ENCODE measurements at places on chromosomes 5 and 9.

- DNase-seq: no peak
Observed at GRCh38 chr5:150765011-150765798, 6.4 kb upstream of the DCTN4 start.

DNA sequence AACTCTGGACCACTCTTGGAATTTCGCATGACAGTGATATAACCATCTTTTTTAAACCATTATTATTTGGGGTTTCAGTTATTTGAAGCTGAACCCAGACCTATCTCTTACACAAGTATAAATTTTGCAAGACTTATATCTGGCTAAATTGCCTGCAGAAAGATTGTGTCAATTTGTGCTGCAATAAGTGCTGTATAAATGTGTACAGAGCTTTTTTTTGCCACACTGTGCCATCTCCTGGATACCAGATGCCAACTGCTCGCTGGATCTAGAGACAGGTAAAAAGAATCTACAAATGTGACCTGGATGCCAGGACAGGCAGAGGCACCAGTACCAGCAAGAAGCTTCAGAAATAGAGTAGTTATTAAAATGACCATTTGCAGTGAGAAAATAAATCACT, 25.9 kb upstream of the TTC39B start:
- no peak for DNase-seq

DNA sequence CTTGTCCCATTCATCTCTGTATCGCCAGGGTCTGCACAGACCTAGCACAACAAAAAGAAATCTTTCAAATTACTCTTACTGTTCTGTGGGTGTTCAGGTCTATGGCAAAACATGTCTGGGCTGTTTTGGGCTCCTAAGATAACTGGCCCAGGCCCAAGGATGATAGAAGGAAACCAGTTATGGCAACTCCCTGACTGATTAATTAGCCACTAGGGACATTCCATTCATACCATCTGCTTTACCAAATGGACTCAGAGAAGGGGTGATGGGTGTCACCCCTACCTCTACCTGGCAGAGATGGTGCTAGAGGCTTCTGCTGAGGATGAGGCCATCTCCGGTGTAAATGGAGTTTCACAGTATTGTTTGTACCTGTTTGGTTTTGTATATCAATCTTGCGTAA, 1.9 kb downstream of the SLC31A2 start:
- DNase-seq: no peak

DNA sequence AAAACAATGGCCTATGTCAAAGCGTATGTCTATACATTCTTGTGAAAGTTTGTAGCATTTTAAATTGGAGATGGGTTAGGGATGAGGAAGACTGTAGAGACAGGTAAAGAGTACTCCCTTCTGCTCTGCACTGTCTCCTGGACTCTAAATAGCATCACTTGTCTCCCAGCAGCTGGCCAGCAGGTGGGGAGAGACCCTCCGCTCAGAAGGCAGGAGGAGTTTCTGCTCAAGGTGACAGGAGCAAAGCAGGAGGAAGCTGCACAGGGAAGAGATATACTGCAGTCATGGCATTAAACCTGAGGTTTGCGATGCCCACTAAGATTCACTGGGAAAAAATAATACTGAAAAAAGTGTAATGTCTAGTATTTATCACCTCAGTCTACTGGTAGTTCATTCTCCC, 10.7 kb upstream of the ASTN2 start:
- no peak for DNase-seq

GRCh38 chr9:113461285-113461684, 2.2 kb upstream of the RGS3 start:
- no peak for DNase-seq

GRCh38 chr5:137303509-137303908, 195.6 kb downstream of the SPOCK1 start:
- DNase-seq: no peak

DNA sequence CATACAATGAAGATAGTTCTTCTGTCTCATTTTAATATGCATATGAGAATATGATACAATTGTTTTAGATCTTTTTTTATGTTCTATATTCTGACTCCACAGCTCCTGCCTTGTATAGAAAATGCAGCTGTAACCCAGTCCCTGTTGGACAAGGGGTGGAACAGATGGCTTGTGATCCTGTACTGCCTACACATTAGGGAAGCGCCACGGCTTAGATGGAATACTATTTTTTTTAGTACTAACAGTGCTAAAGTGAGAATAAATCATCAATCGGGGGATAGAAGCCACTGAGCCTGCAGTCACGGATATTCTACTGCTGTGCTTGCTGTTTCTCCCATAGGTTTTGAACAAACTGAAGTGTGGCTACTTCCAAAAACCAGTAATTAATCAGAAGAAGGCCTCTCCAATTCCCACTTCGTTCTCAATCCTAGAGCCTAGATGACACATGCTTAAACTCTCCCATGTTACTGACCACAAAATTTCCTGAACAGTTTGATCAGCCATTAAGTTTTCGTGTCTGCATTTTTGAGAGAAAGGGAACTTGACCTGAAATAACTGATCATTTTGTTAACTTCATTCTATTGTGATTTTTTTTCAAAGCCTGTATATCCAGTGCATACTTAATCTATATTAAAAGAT, 150.3 kb downstream of the CDH18 start:
- DNase-seq: no peak

DNA sequence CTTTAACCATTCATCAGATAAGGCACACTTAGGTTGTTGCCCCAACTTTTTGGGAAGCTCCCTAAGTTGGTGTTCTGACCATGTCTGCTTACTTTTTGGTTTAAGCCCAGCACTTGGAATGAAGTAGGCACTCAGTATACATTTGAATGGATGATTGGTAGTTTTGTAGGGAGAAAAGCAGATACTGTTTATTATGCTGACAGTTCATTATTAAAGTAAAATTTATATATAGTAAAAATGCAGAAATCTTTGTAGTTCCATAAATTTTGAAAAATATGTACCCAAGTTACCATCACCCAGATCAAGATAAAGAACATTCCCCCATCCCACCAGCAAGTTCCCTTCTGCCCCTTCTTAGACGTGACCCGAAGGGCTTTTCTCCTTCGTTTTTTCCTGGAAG, 35.4 kb downstream of the PRKACG start:
- no peak for DNase-seq

DNA sequence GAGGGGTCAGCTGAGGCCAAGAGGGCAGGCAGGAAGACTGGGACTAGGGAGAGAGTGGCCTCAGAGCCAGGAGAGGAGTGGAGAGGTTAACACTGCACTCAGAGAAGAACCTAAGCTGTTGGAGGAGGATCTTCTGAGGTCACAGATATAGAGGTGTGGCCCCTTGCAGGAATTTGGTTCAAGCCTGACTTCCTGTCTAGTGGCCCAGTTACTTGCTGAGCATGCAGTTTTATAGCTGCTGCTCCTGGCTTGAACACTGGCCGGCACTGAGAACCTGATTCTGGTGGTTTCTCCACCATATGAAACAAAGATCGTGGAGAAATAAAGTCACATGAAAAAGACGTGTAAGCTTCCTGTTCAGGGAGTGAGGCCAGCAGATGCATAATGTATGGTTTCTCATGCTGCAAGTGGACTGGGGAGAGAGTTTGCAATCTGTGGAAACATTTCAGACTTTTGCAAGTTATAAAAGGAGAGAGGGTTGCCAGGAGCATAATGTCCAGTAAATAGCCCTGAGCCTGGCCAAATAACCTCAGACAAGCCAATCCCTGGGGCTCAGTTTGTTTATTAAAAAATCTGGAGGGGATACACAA, 82.6 kb downstream of the GALNT10 start:
- no peak for DNase-seq

- DNase-seq: no peak
Observed at GRCh38 chr5:6111131-6111530, 267.2 kb downstream of the MED10 start.

DNA sequence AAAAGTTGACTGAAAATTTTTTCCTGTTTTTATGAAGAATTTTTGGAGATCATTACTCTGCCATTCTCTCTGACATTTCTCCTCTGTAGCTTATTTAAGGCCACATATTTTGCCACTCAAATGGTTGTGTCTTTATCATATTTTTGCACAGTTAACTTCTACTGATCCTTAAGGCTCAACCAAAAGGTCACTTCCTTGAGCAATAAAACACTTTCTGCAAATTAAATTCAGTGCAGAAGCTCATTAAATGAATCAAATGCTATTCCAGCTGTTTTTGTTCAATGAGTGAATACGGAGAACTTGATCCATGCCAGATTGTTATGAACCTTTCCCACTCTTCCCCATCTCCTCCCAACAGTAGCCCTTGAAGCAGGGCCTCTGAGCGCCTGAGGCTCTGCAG, 93.8 kb upstream of the EPB41L4A start:
- DNase-seq: no peak

GRCh38 chr9:124222918-124223720, 34.6 kb upstream of the NEK6 start:
- no peak for DNase-seq

DNA sequence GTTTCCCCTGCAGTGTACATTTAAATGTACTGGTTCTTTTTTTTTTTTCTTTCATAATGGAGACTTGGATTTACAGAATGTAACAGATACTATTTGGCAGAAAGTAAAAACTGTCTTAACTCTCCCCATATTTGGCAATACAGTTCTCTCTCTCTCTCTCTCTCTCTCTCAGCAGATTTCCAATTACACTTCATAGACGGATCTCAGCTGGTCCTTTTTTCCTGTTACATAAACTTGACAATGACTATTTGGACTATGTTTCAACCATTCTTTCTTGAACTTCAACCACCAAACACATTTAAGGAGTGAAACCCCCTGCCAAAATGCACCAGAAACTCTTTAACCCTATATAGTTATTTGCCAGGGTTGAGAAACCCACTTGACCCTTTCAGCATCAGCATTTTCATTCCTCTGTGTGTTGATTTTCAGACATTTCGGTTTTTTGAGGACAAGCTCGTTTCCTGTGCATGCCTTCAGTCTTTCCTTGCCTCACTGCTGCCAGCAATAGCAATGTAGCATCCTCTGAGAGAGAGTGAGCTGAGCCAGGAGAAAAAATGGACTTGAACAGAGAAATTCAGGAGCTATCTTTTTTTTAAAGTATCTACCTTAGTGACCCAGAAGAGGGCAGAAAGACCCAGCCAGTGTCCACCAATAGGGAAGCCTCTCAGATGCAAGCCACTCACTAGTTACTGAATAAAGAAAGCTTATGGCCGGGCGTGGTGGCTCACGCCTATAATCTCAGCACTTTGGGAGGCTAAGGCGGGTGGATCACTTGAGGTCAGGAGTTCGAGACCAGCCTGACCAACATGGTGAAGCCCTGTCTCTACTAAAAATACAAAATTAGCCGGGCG, 26.0 kb upstream of the GNA14 start:
- no peak for DNase-seq

DNA sequence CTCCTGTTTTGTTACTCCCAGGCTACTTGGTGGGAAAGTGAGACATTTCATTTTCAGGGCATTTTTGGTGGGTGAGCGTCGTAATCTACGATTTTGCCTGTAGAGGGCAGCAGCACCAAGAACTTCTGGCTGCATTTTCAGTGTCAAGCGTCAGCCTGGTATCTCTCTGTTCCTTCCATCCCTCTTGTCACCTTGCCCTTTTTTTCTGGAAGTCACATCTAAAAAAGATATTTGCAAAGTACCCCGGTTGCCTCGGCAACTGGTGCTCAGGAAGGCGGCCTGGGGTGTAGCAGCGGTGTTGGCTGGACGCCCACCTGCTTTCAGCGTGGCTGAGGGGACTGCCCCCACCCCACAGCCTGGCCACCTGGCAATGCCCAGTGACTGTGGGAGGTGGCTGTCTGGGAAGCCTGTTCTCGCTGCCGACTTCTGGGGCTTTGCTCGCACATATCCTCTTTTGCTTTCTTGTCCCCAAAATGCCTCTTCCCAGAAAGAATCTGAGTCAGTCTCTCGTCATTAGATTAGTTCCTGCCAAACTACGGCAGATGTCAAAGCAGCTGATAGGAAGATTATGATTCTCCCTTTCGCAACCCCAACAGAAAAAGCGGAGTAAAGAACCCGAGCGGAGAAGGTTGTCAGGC, 84.5 kb downstream of the ACER2 start:
- peak; percentile 43 for DNase-seq

DNA sequence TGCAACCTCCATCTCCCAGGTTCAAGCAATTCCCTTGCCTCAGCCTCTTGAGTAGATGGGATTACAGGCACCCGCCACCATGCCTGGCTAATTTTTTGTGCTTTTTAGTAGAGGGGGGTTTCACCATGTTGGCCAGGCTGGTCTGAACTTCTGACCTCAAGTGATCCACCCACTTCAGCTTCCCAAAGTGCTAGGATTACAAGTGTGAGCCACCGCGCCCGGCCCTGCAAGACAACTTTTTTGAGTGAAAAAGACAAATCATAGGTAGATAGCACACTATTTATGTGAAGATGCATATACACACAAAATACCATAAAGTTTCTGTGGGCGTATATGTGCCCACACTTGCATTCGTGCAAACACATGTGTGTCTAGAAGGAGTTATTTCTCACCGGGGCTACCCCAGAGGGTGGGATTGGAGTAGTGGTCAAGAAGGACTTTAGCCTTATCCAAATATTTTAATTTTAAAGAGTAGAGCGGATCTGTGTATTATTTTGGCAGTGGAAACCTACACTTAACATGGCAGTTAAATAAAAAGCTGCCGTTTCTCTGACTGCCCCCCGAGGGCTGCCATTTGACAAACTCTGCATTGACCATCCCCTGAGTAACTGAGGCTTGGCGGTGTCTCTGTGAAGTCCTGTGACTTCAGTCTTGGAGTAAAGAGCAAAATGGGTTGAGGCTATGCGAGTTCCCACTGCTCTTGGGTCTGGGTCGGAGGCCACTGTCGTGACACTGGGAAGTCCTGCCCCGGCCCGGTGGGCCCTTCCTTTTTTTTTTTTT, 93.4 kb upstream of the PTCH1 start:
- no peak for DNase-seq

GRCh38 chr9:120715389-120715924, 1.2 kb upstream of the MEGF9 start:
- DNase-seq: no peak

DNA sequence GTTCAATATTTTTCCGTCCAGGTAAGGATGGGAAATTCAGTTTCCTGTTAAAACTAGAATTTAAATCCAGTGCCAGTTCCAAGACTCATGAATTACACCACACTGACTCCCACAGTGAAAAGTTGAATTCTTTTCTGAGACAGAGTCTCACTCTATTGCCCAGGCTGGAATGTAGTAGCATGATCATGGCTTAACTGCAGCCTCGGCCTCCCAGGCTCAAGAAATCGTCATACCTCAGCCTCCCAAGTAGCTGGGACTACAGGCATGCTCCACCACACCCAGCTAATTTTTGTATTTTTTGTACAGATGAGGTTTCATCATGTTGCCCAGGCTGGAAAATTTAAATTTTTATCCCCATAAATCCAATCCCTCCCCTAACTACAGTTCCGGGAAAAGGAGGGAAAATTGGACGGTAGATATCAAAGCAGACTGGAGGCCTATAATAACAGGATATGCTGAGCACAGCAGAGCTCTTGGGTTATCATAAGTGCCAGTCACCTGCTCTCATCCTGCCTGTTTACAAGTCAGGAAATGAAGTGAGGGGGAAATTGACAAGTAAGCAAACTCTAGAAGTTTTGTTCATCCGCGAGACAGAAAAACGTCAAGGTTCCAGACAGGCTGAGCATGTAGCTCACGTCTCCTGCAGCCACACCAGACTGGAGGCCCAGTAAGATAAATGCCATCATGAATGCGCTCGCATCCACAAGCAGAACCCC, 105.7 kb downstream of the UGCG start:
- DNase-seq: no peak

GRCh38 chr5:127517110-127517479, 345 bp upstream of the PRRC1 start:
- DNase-seq: no peak

Data from stimulated activated CD4-positive, alpha-beta T cell treated with anti-CD3 and anti-CD28 coated beads, Interleukin-12 subunit alpha, Interleukin-12 subunit beta, amount 100 ng/mL, for 48 hours (primary cell).